ENCODE measurements at places on chromosomes 2 and 18. TPM values are rescaled to one million over a fixed set of nuclear protein-coding genes. Genes with fewer than 3 reads are reported as not detected.

The SAG gene
- total RNA-seq = not detected

GRCh38 chr2:226180281-226180884, 619.2 kb downstream of the IRS1 start:
- DNase-seq = no peak

The SCYGR4 gene
- total RNA-seq = not detected

The UNC80 gene
- not detected for total RNA-seq

DNA sequence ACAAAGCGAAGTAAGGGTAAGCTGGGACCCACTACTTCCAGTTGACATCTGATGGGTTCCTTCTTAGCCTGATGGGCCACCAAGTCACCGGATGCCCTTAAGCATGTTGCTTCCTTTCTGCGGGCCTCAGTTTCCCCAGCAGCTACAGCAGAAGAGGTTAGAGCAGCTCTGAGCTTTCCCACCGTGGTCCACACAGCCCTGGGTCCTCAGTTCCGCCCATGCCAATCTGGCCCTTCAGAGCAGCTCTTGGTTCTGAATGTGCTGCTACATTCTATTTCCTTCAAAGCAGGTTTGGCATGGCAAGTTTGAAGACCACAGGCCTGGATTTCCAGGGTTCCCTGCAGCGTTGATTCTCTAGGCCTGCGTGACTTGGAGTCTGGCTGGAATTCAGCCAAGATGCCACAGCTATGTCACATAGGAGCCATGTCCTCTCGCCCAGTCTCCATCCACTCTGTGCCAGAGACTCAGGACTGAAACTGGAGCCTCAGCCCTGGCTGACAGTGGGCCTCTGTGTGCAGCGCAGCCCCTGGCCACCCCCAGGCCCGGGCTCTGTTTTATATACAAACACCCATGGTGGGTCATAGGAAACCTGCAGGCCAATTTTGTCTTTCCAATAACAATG, 79.6 kb downstream of the TFCP2L1 start:
- no peak for DNase-seq

The TGFA gene
- total RNA-seq = 0.32 TPM

The IL1F10 gene
- total RNA-seq = not detected

The MC2R gene
- total RNA-seq = not detected

DNA sequence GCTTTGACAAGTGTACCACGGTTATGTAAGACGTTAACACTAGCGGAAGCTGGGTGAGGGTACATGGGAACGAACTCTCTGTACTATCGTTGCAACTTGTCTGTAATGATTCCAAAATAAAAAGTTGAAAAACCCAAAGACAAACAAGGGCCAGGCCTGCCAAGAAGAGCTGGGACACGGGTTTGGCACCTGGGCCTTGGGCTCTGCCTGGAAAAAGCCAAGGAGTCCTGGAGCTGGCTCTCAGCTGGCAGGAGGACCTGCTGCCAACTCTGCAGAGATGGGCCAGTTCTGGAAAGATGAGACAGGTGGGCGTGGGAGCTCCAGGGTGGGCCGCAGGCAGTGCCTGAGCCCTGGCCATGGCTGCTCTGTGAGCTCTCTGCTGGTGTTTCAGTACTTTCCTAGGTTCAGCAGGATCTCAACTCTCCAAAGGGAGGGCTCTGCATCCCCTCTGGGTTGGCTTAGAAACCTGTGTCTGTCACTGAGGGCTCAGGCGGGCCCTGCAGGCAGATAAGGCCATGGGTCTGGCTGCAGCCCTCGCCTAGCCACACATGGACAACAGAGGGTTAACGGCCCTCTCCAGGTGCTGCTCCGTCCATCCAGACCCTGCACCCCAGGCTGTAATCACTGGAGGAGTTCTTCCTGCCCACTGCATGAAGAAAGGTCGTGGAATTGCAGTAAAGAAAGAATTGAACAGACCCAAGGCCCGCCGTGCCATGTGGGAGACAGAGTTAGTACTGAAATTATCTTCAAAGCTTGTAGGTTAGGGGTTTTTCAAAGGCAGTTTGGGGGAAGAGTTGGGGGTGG, 89.9 kb downstream of the RHOB start:
- DNase-seq = no peak

The THSD7B gene
- 7.1 TPM for total RNA-seq

The GALNT3 gene
- total RNA-seq = 17.2 TPM

DNA sequence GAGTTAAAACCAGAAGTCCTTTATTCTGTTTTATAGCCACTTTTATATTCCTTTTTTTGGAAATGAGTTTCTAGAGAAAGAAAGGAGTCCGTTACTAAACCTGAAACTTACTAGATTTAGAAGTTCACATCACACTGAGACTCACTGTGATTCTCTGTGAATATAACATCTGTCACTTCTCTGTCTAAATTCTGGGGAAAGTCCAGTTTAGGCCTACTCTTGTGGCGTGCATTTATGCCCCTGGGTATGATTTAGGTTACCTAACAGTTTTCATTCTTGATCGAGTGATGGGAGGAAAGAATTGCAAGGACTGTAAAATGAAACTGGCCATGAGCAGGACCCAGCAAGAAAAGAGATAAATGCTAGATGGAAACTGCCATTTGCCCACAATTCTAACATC, 449.6 kb downstream of the SPAG16 start:
- DNase-seq = no peak

GRCh38 chr2:36756438-36756837, 59.9 kb downstream of the VIT start:
- DNase-seq = no peak

- DNase-seq = no peak
Measured at GRCh38 chr2:84515788-84516187, 510 bp upstream of the DNAH6 start.

- DNase-seq = no peak
Measured at GRCh38 chr2:75703589-75704287, 7.0 kb downstream of the GCFC2 start.

DNA sequence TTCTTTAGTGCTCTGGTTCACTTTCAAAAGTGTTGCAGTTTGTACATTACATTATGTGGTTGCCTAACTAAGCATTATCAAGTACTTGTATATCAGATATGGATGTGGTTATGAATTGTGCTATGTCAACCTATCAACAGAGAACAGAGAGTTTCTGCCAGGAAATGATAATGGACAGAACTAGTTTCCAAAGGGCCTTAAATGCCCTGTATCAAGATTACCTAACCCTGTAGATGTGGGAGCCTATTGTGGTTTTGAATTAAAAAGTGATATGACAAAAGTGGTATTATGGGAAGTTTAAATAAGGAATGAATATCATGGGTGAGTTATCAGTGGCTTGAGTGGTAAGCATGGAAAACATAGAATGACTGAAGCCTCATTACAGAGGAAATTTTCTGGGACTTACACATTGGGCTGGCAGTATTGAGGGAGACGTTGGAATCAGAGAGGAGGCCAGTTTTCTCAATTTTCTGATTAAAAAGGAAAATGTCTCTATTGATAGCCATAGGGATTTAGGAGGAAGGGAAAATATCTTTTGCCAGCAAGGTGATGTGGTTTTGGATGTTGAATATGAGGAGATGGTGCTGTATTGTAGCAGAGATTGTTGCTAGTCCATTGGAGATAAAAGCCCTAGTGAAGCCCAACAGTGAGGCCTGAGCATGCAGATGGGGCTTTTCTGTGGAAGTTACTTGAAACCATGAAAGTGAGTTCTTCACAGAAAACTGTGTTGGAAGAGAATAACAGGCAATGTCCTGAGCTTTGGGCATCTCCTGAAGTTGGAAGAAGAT, 140.7 kb downstream of the TTC27 start:
- no peak for DNase-seq

- DNase-seq = no peak
Measured at GRCh38 chr18:78595924-78596573, 383.6 kb upstream of the SALL3 start.

DNA sequence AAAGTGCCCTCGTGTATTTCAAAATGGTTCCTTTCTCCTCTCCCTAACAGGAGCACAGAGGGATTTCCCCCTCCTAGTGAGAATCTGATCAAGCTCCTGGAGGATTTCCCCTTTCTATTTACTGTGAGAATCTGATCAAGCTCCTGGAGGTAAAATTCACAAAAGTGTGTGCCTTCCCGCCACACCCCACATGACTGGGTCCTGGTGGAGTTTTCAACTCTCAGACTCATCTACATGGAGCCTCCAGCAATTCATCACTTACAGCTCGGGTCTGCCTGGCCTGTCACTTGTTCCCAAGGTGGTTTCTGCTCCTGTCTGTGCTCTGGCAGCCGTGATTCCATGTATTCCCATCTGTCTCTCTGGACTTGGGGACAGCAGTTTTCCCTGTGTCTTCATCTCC, 590.7 kb downstream of the FBXO15 start:
- no peak for DNase-seq

The PRSS56 gene
- total RNA-seq = not detected

- no peak for DNase-seq
Measured at GRCh38 chr18:21362831-21363230, 120.8 kb downstream of the GREB1L start.

- DNase-seq = peak; percentile 3
Measured at GRCh38 chr2:214591366-214591765, 180.5 kb downstream of the VWC2L start.

- no peak for DNase-seq
Measured at GRCh38 chr2:198315791-198316630, 511.6 kb downstream of the PLCL1 start.

The LRATD1 gene
- 0.27 TPM for total RNA-seq

GRCh38 chr2:175002547-175003274, 2.5 kb downstream of the CHN1 start:
- no peak for DNase-seq

The ATG9A gene
- total RNA-seq = 59.6 TPM

The EPHA4 gene
- total RNA-seq = 95.5 TPM

The TUBA3E gene
- 0.57 TPM for total RNA-seq

Data from Caco-2 (cell line).